ENCODE measurements at places on chromosomes 7 and 10. TPM values are rescaled to one million over a fixed set of nuclear protein-coding genes. Genes with fewer than 3 reads are reported as not detected.

Gene OR9A2
- total RNA-seq, result not detected

Gene TMEM225B
- not detected for total RNA-seq

Gene NXPH1
- total RNA-seq, result not detected

DNA sequence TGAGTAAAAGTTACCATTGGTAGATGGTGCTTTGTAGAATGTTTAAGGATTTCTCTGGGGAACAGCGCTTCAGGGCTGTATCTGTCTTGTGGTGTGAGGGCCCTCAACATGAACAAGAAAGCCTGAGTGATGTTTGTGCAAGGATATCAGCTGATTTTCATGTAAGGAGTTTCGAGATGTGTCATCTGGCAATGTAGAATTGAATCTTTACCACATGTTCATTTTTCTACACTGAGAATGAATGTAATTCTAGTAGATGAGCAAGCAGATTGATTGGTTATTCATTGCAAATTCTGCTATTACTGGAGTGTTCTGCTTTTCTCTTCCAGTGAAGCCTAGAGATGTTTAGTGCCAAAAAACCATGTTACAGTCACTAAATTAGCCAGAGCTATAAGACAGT is 87.7 kb downstream of the ST7 start:
- DNase-seq, result no peak

GRCh38 chr10:101650863-101651262 is 44.1 kb downstream of the FBXW4 start:
- no peak for DNase-seq

Gene ABCA13
- not detected for total RNA-seq

- DNase-seq, result no peak
Measured at GRCh38 chr10:114478281-114478680, 74.0 kb upstream of the AFAP1L2 start.

GRCh38 chr10:77602231-77602912 is 35.2 kb downstream of the KCNMA1 start:
- no peak for DNase-seq

Data from right atrium auricular region (tissue), 2 donors.